DND-41 (cell line): ENCODE measurements at places on chromosomes 2 and 18.

DNA sequence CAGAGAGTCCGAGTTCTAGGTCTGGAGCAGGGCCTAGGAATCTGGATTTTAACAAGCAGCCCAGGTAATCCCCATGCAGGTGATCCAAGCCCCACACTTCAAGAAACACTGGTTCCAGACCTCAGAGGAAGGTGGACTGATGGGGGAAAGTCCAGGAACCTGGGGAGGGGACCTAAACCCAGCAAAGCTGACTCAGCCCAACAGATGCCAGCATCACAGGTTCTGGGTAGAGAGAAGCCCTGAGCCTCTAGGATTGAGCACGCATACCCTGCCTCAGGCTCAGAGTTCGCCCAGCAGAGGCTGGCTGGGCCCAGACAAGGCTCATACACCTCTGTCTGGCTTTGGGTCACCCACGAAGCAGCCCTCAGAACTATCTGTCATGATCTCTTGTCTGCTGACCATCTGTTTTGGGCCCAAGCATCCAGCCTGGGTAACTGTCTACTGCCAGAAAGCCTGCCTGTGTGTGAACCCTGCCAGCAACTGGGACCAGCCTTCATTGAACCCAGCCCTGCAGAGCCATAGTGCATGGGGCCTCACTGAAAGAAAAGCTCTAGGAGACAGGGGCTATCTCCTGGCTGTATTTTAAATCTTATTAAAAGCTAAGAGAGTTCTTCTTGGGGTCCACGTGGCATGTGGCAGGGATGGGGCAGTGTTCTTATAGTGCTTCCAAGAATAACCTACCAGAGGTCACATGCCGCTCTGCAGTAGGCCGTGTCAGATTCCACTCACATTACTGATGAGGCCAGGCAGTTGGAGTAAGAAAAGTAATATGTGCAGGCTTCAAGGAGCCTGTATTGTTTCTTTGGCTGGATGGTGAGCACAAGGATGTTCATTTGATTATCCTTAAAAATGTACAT lies 7.4 kb downstream of the TMEM127 start:
- H3K4me3 ChIP-seq, result no peak overlapping the region
- peaks cover 65% of the 10 kb centered on the region for H3K36me3 ChIP-seq
- no peak for DNase-seq
- no peak overlapping the region for H3K27ac ChIP-seq
- H3K4me1 ChIP-seq, result peaks cover under 1% of the 10 kb centered on the region; the same call in 1 of the 2 replicates
- H3K27me3 ChIP-seq, result no peaks in the 10 kb centered on the region

- no peaks in the 10 kb centered on the region for H3K27me3 ChIP-seq
- no peak overlapping the region for H3K27ac ChIP-seq
- H3K4me1 ChIP-seq, result no peaks in the 10 kb centered on the region
These were observed 2.2 kb upstream of the KCNH7 start for GRCh38 chr2:162840598-162841246.

GRCh38 chr2:12210016-12210933 lies 463.8 kb downstream of the LPIN1 start:
- no peak for DNase-seq
- H3K27ac ChIP-seq, result no peak overlapping the region
- no peaks in the 10 kb centered on the region for H3K36me3 ChIP-seq
- no peak overlapping the region for H3K4me3 ChIP-seq
- H3K4me1 ChIP-seq, result no peaks in the 10 kb centered on the region

DNA sequence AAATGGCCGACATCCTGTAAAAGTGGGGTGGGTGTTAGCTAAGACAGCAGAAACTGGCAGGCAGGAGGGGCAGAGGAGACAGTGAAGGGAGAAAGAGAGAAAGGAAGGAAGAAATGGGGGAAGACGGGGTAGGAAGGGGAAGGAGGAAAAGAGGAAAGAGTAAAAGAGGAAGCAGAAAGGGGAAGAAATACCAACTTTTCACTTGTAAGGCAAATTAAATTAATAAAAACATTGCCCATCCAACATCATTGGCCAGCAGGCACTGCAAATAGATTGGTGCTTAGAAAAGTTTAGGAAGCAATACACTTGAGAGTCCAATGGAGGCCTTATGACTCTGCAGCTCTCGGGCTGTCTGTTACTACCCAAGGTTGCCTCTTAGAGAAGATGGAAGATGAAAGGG lies 116.7 kb downstream of the TNS1 start:
- DNase-seq, result no peak
- H3K36me3 ChIP-seq, result no peaks in the 10 kb centered on the region
- no peak overlapping the region for H3K27ac ChIP-seq
- H3K27me3 ChIP-seq, result no peaks in the 10 kb centered on the region

GRCh38 chr2:33762636-33763035 lies 163.5 kb upstream of the FAM98A start:
- DNase-seq, result no peak
- H3K27me3 ChIP-seq, result no peaks in the 10 kb centered on the region
- H3K27ac ChIP-seq, result no peak overlapping the region
- no peaks in the 10 kb centered on the region for H3K4me1 ChIP-seq

GRCh38 chr2:14587119-14587518 lies 45.4 kb upstream of the LRATD1 start:
- H3K4me3 ChIP-seq, result no peak overlapping the region
- DNase-seq, result no peak
- no peak overlapping the region for H3K27ac ChIP-seq
- H3K4me1 ChIP-seq, result no peaks in the 10 kb centered on the region

GRCh38 chr2:175890636-175891242 lies 111.3 kb downstream of the LNPK start:
- H3K36me3 ChIP-seq, result no peaks in the 10 kb centered on the region
- peaks cover 6% of the 10 kb centered on the region for H3K27me3 ChIP-seq
- no peak overlapping the region for H3K4me3 ChIP-seq
- no peak overlapping the region for H3K27ac ChIP-seq
- H3K4me1 ChIP-seq, result no peaks in the 10 kb centered on the region

DNA sequence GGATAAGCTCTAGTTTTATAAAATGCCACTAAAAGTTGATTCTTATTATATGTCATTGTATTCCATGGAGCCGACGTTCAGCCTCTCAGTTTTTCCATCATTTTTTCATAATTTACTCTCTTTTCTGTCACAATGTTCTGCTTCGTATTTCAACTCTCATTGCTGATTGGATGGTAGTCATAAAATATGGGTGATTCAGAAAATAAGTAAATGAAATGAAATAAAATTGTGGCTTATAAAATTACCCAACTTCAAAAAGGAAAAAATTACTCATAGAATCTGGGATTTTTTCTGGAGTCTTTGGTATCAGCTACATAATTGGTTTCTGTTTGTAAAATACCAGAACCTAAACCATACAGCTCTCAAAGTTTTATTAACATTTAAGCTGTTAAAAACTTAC lies 139.7 kb upstream of the ITGA4 start:
- H3K4me3 ChIP-seq, result no peak overlapping the region
- H3K27me3 ChIP-seq, result no peaks in the 10 kb centered on the region
- no peak overlapping the region for H3K27ac ChIP-seq
- H3K4me1 ChIP-seq, result peaks cover 29% of the 10 kb centered on the region
- no peak for DNase-seq

GRCh38 chr2:28102455-28102874 lies 211.9 kb downstream of the BABAM2 start:
- peaks cover 33% of the 10 kb centered on the region for H3K4me1 ChIP-seq
- H3K4me3 ChIP-seq, result no peak overlapping the region
- DNase-seq, result peak; percentile 33
- no peaks in the 10 kb centered on the region for H3K27me3 ChIP-seq
- H3K27ac ChIP-seq, result peak overlapping the region; percentile 77

- no peak overlapping the region for H3K4me3 ChIP-seq
- no peak overlapping the region for H3K27ac ChIP-seq
- no peaks in the 10 kb centered on the region for H3K27me3 ChIP-seq
- H3K36me3 ChIP-seq, result peaks cover 78% of the 10 kb centered on the region
- H3K4me1 ChIP-seq, result no peaks in the 10 kb centered on the region
These were observed 25.9 kb downstream of the THADA start for GRCh38 chr2:43569921-43570320.

- H3K27me3 ChIP-seq, result no peaks in the 10 kb centered on the region
- no peak overlapping the region for H3K4me3 ChIP-seq
- no peaks in the 10 kb centered on the region for H3K4me1 ChIP-seq
These were observed 8.8 kb upstream of the DDX1 start for GRCh38 chr2:15582710-15583357.

GRCh38 chr2:32622570-32623310 lies 5.1 kb upstream of the TTC27 start:
- peaks cover 5% of the 10 kb centered on the region for H3K4me1 ChIP-seq
- peaks cover 30% of the 10 kb centered on the region for H3K36me3 ChIP-seq
- no peak for DNase-seq
- H3K4me3 ChIP-seq, result no peak overlapping the region
- H3K27me3 ChIP-seq, result no peaks in the 10 kb centered on the region

DNA sequence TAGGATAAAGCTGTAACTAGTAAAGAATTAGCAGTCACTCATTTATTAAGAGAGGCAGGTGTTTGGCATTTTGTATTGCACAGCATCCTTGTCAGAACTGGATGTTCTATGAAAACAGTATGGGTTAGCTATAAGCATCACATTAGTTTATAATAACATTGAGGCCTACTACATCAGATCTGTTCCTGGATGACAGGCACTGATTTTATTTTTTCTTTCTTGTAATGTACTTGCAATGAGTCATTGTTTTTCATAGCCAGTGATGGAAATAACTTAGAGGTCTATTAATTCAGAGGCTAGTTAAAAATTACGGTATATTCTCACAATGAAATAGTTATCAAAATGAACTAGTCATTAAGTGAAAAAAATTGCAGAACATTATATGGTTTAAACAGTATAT lies 13.0 kb upstream of the RMDN2 start:
- H3K4me1 ChIP-seq, result no peaks in the 10 kb centered on the region
- H3K36me3 ChIP-seq, result no peaks in the 10 kb centered on the region
- no peak overlapping the region for H3K27ac ChIP-seq

DNA sequence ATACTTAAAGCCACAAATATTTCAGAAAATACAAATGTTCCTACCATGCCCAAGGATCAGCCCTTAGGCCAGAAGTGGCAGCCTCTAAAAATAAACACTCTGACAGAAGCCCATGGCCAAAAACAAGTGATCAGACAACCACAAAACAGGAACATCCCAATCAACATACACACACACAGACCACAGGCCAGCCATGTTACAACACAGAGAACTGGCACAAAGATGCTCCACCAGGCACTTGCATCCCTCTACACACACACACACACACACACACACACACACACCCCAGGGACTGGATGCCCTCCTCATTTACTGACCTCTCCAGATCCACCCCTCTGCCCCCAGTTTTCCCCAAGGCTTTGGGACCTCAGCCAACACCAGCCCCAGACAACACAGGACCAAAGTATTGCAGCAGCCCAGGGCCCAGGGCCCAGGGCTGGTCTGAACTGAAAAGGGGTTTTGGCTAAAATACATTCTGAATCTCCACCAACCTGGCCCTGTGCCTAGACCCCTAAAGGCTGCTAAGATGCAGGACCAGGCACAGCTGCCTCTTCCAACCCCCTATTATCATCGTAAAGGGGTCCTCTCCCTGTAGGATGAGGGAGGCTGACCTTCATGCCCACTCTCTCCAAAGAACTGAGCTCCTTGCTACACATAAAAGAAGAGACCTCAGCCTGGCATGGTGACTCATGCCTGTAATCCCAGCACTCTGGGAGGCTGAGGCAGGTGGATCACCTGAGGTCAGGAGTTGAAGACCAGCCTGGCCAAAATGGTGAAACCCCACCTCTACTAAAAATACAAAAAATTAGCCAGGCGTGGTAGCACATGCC lies 151.4 kb downstream of the TNS1 start:
- peaks cover 16% of the 10 kb centered on the region for H3K27me3 ChIP-seq
- no peak overlapping the region for H3K27ac ChIP-seq
- H3K36me3 ChIP-seq, result no peaks in the 10 kb centered on the region
- no peak for DNase-seq

GRCh38 chr2:143264851-143265250 lies 135.6 kb downstream of the ARHGAP15 start:
- no peak overlapping the region for H3K4me3 ChIP-seq
- H3K27me3 ChIP-seq, result no peaks in the 10 kb centered on the region
- DNase-seq, result no peak

DNA sequence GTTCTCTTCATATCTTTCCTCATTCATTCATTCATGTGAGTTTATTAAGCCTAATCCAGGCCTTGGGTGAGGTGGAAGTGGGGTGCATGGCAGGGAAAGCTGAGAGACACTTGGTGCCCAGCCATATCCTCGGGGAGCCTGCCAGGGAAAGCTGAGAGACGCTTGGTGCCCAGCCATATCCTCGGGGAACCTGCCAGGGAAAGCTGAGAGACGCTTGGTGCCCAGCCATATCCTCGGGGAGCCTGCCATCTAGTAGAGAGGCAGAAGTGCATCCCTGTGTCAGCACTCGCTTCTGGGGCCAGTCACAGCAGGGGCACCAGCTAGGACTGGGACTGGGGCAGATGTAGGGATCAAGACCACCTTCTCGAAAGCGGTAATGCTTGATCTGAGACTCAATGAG lies 39.4 kb downstream of the DDX18 start:
- H3K4me3 ChIP-seq, result no peak overlapping the region
- no peaks in the 10 kb centered on the region for H3K4me1 ChIP-seq
- H3K27ac ChIP-seq, result no peak overlapping the region
- no peak for DNase-seq
- peaks cover 15% of the 10 kb centered on the region for H3K27me3 ChIP-seq

- H3K27ac ChIP-seq, result no peak overlapping the region
- no peaks in the 10 kb centered on the region for H3K36me3 ChIP-seq
These were observed 63.6 kb downstream of the CLHC1 start for GRCh38 chr2:55168221-55169154.

DNA sequence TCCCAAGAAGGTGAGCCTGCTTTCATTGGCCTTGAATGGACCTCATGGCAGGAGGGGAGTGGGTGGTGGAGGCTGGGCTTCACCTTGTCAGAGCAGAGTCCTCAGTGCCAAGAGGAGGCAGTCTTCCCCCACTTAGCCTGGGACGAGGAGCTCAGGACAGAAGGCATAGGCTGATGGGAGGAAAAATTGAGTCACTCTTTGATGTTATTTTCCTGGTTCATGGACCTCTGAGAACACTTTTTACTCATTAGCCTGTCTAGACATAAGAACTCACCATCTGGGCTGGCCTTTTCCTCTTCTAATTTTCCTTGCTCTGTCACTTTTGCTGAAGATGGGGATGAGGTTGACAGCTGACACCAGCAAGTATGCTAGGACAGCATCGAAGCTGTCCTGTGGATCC lies 225.7 kb upstream of the TNP1 start:
- no peak overlapping the region for H3K27ac ChIP-seq
- no peaks in the 10 kb centered on the region for H3K27me3 ChIP-seq
- H3K4me3 ChIP-seq, result no peak overlapping the region
- H3K36me3 ChIP-seq, result no peaks in the 10 kb centered on the region

DNA sequence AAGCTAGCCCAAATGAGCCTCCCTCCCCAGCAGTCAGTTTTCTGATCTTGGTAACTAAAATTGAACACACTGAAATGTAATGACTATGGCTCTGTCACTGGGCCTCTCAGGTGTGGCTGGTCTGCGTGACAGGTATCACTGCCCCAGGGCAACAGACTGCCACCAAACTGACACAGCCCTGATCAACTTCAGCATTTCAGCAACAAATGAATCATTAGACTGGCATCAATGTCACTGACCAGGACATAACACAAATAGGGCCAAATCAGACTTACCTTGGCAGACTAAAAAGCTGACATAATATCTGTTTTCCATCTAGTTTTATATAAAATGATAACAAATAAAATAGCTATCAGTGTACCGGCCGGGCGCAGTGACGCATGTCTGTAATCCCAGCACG lies 290.8 kb upstream of the CHAC2 start:
- no peaks in the 10 kb centered on the region for H3K4me1 ChIP-seq
- H3K27ac ChIP-seq, result no peak overlapping the region
- H3K27me3 ChIP-seq, result peaks cover 4% of the 10 kb centered on the region
- H3K36me3 ChIP-seq, result no peaks in the 10 kb centered on the region
- no peak for DNase-seq
- H3K4me3 ChIP-seq, result no peak overlapping the region
